NCI-H187 (cell line): ENCODE measurements at places on chromosomes 2 and 18.

DNA sequence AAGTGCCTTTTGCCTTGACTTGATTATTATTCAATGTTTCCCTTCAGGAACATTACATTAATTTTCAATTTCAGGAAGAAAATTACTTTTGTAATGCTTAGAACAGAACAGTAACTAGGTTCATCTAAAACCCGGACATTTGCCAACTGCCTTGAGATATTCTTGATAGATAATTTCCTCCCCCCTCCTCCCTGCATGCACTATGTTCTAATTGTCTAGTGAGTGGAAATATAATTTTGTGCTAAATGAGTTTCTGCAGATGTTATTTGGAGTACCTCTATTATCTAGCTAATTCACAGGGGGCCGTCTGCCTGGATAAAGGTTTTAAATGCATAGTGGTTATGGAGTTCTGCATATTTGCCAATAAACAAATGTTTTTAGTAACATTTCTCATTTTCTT lies 200.3 kb upstream of the SLC39A10 start:
- no peak for DNase-seq

DNA sequence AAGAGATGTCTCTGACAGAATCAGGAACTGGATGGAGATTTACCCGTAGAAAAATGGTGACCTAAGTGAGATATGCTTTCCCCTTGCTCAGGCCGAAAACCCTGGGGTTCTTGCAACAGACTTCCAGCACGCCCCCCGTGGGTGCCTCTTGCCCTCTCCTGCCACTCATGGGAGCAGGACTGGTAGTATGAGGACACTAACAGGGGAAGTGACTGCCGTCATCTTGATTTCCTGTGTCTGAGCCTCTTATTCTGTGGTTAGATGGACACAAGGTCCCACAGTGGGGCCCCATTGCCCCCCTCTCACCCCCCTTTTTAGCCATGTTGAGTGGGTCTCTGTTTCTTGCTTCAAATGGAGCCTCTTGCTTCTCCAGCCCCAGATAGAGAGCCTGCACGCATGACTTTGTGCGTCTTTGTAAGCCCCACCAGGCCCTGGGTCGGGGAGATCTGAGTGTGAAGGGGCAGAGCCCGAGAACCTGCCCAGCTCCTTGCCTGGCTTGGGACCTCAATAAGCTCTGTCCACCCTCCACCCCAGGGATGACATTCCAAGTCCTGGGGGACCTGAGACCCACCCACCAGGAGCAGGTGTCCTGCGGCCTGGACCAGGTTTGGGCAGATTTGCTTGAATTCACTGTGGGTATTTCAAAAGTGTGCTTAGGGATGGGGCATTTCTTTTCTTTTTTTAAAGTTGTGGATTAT lies 12.6 kb downstream of the GNLY start:
- no peak for DNase-seq

DNA sequence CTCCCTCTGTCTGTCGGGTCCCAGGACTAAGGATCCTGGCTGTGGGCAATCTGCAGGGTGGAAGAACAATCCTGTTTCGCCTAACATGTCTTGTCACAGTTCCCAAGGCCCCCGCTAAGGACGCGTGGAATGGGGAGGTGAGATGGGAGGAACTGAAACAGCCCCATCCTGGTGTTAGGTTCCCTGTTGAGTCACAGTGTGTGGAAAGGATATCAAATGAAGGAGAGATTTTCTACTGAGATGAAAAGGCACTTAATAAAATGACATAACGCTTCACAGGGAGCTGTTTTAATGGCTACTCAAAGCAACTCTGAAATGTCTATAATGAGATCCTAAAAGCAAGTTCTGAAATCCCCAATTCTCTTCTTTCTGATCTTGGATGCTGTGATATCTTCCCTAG lies 52.5 kb downstream of the RAB31 start:
- DNase-seq = no peak

GRCh38 chr2:2912293-2912692 lies 465.3 kb downstream of the EIPR1 start:
- no peak for DNase-seq
